Activated T-helper 1 cell treated with anti-CD3 and anti-CD28 coated beads, Interleukin-12 subunit alpha, Interleukin-12 subunit beta, Interleukin-2, Interleukin-4 antibody, amounts not matched to agents 30 ng/mL and 10 ng/mL and 1 ng/mL, durations not matched to agents 14 hours and 24 hours and 36 hours (primary cell): ENCODE measurements at places on chromosomes 3 and 15.

DNA sequence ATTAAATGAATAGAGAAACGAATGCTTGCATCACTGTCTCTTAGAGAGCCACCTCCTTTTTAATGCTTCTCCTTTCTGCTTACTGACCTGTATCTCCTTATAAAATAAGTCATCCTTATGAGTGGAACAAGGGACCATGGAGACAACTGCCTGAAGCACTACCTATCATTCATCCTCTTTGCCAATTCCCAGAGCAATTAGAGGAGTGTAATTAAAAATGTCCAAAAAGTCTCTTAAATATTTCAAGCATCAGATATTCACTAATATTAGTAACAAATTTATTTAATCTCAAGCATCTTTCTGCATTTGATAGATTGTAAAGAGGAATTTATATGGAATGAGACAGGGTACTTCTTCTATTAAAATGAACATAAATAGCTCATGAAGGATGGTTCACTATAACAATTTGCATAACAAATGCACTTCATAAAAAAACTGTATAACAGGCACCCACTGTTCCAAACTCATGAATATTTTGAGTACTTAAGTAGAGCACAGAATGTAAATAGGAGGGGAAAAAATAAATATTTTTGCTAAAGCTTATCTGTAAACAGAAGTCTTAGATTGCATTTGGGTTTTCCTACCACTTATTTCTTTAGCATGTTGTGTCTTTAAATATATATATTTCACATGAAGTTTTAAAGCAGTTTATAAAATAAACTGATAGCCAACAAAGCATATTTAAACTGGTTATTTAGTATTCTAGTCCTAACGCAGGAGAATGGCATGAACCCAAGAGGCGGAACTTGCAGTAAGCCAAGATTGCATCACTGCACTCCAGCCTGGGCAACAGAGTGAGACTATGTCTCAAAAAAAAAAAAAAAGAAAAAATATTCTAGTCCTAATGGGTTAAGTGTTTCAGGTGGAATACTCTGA is 269.3 kb downstream of the TBL1XR1 start:
- no peak for DNase-seq

GRCh38 chr3:61371123-61371522 is 119.9 kb upstream of the FHIT start:
- DNase-seq, result no peak

DNA sequence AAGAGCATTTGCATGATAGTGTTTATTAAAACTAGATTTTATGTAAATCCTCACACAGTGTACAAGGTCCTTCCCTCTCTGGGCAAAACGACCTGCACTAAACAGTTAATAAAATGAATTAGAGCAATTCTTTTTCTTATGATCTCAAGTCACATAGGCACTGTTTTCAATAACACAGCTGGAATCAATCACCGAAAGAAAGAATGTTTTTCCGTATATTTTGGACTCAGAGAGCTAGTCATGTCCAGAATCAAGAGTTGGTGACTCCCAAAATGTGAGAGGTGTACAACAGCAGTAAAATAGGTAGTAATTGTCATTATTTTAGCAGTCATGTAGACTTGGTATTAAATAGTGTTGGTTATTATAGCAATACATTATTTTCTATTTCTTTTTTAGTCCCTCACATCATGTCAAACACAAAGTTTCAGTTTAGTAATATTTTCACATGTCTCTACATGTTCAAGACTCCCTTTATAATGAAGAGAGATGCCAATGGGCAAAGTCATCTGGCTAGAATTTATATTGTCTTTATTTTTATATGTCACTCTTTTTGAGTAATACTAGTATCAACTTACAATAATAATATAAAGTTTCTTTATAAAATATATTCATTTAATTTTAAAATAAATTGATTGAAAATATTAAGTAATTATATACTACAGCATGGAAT is 448.6 kb upstream of the CDIN1 start:
- no peak for DNase-seq

GRCh38 chr15:65476903-65477302 is 40.6 kb downstream of the DPP8 start:
- no peak for DNase-seq

GRCh38 chr15:55499151-55499550 is 8.9 kb downstream of the DNAAF4 start:
- DNase-seq, result no peak

DNA sequence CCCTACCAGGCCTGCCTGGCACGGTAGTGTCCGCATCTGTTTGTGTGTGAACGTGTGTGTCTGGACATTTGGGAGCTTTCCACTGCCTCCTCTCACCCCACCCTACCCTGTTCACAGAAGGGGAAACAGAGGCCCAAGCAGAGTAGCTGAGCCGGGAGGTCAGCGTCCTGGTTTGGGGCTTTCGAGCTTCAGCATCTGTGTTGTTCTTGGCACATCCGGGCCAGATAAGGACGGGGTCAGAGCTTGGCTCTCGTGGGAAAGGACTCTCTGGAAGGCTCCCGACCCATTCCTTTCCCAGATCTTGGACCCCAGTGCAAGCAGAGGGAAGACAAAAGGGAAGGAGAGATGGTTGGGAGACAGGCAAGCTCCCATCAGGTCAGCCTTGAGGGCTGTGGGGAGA is 6.3 kb upstream of the PTH1R start:
- DNase-seq, result no peak

GRCh38 chr3:152192936-152193672 is 75.6 kb upstream of the MBNL1 start:
- no peak for DNase-seq

DNA sequence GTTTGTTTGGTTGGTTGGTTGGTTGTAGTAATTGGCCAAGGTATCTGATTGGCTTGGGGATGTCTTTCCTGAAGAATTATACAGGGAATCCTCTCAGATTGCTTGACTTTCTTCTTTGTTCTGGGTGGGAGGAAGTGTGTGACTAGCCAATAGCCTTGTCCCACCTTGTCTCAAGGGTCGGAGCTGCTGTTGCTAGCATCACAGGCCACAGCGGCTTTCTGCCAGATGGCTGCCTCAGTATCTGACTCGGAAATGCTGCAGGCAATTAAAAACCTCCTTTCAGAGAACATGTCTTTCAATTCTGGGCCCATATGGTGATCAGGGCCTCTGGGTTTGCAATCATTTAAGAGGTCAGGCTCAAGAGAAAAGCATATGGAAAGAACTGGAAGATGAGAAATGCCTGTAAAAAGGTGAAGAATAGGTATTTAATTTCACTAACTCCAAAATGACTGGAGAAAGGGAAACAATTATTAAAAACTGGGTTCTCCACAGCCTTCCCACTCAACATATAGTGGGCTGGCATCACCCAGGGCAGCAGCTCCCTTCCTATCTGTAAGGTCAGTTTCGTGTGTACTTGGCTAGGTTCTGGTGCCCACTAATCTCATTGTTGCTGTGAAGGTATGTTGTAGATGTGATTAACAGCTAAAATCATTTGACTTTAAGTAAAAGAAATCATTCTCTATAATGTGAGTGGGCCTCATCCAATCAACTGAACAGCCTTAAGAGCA is 32.4 kb downstream of the TGFBR2 start:
- DNase-seq, result no peak

DNA sequence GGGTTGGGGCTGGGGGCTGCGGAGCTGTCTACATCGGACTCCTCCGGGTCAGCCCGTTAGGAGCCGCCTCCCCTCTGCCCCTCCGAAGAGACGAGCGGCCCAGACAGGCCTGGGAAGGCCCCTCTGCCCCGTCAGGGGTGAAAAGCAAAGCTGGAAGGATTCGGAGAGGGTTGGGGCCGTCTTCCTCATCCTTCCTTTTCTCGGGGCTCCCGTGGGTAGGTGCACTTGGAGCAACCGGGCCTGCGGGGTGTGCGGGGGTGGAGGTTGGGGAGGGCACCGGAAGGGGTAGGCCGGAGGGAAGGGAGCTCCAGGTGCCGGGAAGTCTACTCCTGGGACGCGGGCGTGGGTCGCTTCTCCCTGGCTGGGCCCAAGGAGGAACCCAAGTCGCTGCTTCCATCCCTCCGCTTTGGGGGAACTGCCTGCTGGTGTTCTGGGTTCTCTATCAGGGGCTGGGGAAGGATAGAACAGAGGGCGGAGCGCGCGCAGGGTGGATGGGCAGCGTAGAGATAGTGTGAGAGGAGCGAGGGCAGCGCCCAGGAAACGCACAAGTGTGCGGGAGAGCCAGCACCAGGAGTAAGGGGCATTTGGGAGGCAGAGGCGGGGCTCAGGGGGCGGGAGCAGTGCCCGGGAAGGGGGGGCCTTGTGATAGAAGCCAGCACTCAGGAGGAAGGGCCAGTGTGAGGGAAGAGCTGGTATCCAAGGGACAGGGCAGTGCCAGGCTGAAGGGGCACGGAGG is 590 bp downstream of the POLR2H start:
- DNase-seq, result peak; percentile 20

- DNase-seq, result no peak
These were observed 282.5 kb upstream of the TRIM42 start for GRCh38 chr3:140395134-140396075.

- DNase-seq, result no peak
These were observed 214.5 kb downstream of the SNRPN start for GRCh38 chr15:25169318-25169717.

DNA sequence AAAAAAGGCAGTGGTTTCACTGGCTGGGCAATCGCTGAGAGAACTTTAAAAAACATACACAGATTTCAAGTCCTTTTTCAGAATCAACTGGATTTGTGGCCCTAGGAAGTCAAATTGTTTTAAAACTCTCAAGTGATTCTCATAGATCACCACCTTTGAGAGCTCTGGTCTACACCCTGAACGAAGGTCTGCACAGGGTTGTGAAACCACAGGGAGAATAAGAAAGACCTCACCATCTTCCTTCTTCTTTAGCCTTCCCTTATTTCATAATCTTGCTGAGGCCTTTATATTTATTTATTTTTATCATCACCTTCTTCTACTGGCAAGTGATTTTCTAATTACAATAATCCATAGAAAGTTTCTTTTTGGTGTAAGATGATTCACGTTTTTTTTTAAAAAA is 58.1 kb downstream of the FOXP1 start:
- no peak for DNase-seq

GRCh38 chr15:99645543-99645935 is 79.8 kb downstream of the MEF2A start:
- no peak for DNase-seq

DNA sequence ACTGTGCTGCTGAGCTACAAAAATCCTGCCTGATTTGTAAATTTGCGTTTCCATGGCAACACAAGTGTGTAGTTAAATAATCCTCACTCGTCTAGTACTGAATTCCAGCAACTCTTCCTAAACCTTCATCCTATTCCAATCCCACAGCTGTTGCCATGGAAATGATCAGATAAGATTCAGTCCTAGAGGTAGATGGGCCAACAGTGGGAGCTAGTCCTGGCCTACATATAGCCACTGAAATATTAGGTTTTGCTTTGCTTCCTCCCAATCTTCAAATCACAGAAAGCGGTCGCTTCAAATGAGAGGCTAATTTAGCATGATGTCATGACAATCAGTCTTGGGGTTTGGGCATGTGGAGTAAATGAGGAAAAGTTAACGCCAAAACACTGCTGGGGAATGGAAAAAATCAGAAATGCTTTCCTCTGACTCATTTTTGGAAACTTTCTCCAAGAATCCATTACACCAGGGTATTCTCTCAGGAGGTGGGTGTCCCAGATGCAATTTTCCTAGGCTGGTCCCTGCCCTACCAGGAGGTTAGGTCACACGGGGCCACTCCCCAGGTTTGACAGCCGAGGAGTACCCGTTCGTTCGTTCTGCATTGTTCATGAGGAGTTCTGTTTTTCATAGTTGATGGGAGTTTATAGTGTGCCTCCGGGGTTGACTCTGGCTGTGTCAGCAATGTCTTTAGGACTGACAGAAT is 159.2 kb upstream of the SLCO3A1 start:
- no peak for DNase-seq

DNA sequence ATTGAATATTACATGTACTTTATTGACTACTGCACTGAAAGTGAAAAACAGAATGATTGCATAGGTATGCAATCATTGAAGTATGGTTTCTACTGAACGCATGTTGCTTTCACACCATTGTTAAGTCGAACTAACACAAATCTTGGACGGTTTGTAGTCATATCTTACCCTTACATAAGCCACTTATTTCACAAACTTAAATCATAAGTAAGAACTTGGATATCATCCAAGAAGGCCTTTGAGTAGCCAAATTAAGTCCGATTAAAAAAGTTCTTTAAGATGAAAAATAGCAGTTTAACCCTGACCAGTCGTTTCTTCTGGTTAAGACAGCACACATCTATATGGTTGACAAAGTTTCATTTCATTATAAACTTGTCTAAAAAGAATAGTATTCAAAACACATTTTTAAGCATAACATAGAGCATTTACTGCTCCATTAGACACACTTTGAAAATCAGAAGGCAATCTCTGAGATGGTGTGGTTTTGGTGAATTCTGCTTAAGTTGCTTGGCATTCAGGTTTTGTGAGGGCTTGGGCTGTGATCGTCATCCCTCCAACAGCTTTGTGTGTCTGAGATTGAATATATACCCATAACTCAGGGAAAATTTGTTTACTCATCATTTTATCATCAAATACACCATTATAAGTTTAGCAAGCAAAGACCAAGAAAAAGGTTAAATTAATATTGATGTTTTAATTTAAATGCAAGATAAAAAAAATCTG is 92.2 kb downstream of the NFKBIZ start:
- no peak for DNase-seq

DNA sequence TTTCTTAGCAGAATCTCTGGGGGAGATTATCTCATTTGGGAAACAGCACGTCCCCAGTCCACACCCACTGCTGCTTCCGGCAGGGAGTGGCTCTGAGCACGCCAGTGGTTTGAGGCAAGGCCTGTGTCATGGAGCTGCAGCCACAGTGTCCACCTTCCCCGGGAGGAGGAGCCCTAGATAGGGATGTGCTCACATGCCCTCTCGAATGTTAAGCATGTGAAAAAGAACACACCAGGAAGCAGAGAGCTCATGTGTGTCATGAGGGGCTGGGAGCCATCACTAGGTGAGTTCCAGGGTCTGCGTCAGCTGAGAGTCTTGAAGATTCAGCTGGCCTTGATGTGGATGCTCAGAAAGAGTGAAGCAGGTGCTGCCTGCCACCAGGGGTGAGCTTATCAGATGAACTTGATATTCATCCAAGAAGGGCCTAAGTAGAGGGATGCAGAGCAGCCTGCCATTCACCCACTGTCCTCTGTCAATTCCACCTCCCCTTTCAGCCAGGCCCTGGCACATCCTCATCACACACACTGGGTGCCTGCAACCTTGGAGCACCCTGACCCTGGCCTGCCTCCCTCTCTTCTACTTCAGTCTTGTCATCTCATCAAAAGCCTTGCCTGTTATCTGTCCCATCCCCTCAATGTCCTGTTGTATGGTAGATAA is 16.3 kb downstream of the ITGA11 start:
- DNase-seq, result no peak

DNA sequence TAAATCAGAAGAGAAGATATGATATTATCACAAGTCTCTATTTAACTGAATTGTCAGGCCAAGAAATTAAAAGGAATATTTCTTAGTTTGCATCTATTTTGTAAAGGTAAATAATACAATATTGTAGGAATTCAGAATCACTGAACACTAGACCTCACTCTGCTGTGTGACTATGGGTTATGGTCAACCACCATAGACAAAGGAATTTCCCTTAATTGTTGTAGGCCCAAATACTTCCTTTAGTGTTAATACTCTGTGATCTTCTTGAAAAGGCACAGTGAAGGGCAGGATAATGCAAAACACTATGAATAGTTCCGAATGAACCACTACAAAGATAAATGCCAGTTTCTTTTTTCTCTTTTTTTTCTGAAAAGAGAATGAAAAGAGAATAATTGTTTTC is 162.3 kb downstream of the TUSC7 start:
- DNase-seq, result no peak
